ENCODE measurements at places on chromosomes 6 and 20. TPM values are rescaled to one million over a fixed set of nuclear protein-coding genes. Genes with fewer than 3 reads are reported as not detected.

DNAJC5 gene
- 73.9 TPM for total RNA-seq

SLC22A1 gene
- total RNA-seq: 0.38 TPM

ZC3H12D gene
- total RNA-seq: under 0.01 TPM

TMEM170B gene
- 1.7 TPM for total RNA-seq

DPPA5 gene
- not detected for total RNA-seq

MYB gene
- total RNA-seq: 0.28 TPM

PDYN gene
- total RNA-seq: not detected

All from regular cardiac myocyte (primary cell).